ENCODE measurements at places on chromosomes 4 and X.

GRCh38 chr4:76622126-76622525 is 187.1 kb downstream of the SHROOM3 start:
- no peak for DNase-seq

GRCh38 chr4:148289740-148290139 is 152.5 kb downstream of the NR3C2 start:
- DNase-seq = no peak

DNA sequence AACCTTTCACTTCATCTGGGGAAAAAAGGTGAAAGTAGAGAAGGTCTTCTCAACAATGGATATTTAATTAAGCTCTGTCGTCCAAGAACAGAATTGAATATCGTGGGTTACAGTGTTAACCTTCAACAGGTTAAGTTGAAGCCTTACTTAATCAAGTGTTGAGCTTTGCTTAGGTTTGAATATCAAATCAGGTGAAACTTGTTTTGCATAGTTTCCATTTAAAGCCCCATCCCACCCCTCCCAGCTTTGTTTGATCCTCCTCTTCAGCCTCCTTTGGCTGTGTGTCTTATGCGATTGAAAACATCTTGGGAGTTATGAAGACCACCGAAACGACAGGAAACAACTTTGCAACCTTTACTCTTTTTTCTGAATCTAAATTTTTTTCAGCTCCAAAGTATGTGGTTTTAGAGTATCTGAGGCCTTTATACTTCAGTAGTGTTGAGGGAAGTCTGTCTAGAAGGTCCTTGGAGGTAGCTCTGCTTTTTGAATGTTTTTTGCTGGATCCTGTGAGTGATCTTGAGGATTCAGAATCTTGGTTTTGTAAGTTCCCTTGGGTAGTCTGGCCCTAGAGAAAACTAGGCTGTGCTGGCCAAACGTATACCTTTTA is 39.1 kb downstream of the MCUB start:
- DNase-seq = no peak

DNA sequence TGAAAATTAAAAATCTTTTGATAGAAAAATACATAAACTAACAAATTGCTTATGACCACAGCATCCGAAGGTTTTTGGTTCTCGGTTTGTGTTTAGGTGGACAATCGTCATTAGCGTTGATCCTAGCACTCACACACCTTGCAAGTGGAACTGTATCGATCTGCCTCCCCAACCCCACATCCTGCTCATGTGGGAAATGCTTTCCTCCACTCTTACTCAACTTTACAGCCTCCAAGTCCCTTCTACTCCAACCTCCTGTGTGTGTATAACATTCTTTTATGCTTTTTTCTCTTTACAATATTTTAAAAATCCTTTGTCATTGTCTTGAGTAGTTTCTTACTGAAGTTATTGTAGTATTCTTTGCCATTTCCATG is 15.6 kb upstream of the TMEM131L start:
- DNase-seq = no peak

GRCh38 chr4:65014078-65014477 is 604.8 kb upstream of the TECRL start:
- no peak for DNase-seq

DNA sequence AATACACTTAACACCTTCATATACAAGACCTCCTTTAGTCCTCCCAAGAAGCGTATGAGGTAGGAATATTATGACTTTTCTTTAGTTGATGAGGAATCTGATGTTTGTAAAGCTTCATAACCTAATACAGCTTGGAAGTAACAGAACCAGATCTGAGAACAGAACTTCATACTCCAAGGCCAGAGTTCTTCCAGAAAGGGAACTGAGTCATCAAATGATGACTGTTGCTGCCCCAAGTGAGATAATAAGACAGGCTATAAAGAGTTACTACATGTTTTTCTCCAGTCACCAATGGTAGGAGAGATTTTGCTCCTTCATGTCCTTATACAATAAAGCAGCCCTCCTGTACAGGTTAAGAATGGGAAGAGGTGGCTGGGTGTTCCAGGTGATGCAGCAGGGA is 74.3 kb upstream of the ANXA3 start:
- DNase-seq = no peak

DNA sequence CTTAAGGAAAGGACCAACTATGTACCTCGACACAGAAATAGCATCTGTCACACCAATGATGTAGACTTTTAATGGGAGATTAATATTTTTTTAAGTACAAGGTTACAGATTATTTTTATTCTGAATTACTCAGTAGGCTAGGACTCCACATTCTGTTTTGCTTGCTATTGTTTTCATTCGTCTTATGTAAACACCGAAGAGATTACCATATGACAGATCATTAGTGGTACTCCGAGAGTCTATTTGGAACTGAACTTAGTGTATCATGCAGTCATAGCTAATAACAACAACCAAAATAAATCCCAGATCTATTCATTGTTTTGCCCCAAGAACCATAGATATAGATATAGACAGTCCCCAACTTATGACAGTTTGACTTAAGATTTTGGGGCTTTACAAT is 139.7 kb upstream of the SPRY1 start:
- DNase-seq = no peak

GRCh38 chrX:8404926-8405325 is 59.7 kb upstream of the VCX3B start:
- DNase-seq = no peak

DNA sequence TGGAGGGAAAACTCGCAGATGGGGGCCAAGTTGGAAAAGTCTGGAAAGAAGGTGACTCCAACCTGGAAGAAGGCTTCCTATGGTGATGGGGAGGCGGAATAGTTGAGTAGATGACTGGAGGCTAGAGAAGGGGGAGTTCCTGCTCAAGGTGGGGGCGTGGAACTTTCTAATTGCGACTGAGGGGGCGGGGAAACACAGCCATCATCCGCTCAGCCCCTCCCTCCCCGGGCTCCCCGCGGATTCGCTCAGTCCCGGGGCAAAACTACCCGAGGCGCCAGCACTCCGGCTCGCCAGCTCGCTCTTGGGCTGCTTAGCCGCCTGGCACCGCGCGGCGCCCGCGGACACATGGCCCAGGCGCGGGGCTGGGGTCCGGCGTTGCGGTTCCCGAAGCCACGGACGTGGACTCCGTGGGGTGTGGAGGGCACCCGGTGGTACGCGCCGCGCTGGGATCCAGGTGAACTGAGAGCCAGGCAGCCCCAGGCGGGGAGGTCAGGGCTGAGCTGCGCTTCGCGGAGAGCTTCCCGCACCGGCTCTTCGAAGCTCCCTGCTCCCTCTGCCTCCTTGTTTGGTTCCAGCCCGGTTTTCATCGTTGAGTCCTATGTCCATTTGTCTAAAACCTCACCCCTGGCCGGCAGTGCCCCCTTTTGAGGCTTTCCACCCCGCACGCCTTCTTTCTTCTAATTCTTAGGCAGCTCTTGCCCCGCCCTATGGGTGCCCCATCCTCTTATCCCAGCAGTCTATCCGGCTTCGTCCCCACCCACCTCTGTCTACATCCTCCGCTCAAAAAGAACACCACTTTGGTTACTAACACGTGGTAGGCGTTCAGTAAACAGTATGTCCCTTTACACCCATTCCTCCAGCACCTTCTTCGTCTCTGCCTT is 38.9 kb downstream of the STARD8 start:
- DNase-seq = peak; percentile 3

DNA sequence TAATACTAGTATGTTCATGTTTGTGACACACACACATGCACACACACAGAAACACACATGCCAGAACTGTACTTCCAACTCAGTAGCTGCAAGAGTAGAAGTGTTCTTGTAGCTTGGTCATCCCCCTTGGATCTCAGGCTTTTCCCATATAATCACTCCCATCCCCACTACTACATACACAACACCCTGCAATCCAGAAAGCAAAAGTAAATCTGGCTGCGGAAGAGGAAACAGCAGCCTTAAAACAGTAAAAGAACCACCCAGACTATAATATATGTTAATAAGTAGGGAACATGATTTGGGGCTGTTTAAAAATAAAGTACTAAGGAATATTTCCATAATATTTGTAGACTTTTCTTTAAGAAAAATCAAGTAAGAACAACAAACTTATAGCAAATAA is 103.2 kb downstream of the AMMECR1 start:
- DNase-seq = no peak

DNA sequence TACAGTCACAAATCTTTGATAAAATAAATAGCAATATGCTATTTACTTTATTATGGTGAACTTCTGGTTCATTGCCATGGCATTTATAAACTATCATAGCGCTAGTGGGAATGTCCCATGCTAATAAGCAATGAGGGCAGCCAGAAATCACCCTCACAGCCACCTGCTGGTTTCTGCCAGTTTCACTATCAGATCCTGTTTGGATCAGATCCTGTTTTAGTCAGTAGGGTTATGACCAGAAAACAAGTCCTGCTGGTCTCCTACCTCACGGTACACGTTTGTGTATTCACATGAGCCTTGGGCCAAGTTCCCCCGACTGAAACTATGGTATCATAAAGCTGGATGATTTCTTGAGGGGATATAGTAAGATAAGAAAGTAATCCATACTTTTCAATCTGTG is 17.7 kb downstream of the FOXR2 start:
- no peak for DNase-seq

All from GM06990 (cell line).